ENCODE measurements at places on chromosomes 2 and 18.

- DNase-seq, result no peak
Measured at GRCh38 chr2:44542520-44542919, 180.8 kb downstream of the CAMKMT start.

- no peak for DNase-seq
Measured at GRCh38 chr2:33267756-33268155, 208.7 kb upstream of the RASGRP3 start.

GRCh38 chr18:48806551-48807261 is 144.1 kb downstream of the SMAD7 start:
- DNase-seq, result no peak

DNA sequence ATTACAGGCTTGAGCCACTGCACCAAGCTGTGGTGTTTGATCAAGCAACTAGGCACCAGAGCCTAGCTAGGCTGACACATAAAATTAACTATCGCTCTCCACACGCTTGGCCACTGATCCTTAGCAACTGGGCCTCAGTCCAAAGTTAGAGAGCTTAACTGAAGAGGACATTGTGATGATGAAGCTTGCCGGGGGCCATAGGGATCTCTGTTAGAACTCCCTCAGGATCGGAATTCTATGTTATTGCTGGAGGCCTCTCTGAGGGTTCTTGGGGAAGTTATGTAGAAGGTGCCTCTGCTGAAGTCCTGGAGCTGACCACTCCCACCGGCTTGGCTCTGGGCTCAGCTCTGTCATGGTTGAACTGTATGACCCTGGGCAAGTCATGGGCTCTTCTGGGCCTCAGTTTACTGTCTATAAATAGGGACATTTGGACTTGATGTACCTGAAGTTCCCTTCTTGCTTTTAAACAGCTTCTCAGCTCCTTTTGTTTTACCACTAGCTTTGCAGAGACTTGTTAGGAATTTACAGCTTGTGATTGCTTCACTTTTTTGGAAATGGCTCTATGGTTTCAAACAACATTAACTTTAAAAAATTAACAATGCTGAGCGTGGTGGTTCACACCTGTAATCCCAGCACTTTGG is 44.1 kb downstream of the GATA6 start:
- DNase-seq, result no peak

DNA sequence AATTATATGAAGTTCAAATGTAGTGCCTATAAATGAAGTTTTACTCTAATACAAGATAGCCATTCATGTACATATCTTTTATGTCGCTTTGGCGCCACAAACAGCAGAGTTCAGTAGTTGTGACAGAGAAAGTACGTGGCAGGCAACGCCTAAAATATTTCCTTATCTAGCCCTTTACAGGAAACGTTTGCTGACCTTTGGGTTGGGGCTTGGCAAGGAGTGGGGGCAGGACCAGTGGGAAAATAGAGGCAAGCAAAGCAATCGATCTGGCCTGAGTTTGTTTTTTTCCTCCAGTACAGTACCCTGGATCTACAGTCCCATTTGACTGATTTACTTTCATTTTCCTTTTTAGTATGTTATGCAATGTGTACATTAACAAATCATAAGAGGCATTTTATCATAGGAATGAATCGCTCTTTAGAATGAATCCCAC is 13.1 kb downstream of the CCDC68 start:
- DNase-seq, result no peak

DNA sequence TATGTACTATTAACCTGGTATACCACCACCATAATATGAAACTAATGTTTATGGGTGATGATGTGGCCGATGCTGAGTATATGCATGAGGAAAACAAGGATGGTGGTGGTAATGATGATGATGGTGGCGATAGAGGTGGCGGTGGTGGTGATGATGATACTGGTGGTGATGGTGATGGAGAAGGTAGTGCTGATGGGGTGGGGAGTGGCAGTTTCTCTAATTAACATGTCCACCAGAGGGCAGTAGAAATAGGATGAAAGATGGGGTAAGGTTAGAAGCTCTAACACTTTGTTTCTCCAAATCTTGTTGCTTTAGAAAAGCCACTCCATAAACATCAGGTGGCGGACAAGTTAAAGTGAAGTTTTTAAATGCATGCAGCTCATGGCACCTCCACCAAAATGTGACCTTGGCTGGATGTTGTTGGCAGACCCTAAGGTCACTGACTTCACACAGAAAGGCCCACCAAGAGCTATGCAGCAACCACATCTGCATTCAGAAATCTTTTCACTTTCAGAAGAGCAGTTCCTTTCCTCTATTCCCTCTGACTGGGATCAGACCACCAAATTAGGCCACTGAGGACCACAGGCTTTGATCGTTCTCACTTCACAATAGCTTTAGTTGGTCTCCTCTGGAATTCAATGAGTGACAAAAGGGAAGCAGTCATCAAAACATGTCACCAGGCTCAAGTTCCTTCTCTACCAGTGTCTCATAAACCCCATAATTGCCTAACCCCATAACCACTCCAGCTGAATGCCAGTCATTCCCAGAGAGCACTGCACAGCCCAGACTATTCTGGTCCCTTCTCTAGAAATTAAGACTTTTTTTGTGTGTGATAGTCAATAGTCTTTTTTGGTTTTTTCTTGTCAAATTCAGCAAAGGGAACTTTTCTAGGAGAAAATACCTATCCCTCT is 7.5 kb upstream of the BCL11A start:
- no peak for DNase-seq

DNA sequence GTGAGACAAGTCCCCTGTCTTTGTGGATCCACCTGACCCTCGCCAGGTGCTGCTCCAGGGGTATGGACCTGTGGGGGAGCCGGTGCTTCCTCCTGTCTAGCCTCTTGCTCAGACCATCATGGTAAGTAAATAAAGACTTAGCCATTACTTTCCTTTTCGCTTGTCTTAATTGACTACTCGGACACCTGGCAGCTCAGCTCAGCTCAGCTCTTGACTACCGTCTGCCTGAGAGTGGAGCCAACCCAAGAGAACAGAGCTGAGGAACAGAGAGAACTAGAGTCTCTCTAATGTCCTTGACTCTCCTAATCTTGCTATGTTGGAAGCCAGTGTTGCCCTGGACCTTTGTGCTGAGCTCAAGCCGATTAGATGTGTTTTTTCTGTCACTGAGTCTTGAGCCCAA is 170.3 kb upstream of the CXCR4 start:
- DNase-seq, result no peak

- DNase-seq, result no peak
Measured at GRCh38 chr2:54610700-54611099, 112.8 kb upstream of the EML6 start.

- no peak for DNase-seq
Measured at GRCh38 chr2:57218206-57218605, 828.4 kb upstream of the VRK2 start.

- DNase-seq, result no peak
Measured at GRCh38 chr18:61771861-61772260, 120.9 kb downstream of the RNF152 start.

DNA sequence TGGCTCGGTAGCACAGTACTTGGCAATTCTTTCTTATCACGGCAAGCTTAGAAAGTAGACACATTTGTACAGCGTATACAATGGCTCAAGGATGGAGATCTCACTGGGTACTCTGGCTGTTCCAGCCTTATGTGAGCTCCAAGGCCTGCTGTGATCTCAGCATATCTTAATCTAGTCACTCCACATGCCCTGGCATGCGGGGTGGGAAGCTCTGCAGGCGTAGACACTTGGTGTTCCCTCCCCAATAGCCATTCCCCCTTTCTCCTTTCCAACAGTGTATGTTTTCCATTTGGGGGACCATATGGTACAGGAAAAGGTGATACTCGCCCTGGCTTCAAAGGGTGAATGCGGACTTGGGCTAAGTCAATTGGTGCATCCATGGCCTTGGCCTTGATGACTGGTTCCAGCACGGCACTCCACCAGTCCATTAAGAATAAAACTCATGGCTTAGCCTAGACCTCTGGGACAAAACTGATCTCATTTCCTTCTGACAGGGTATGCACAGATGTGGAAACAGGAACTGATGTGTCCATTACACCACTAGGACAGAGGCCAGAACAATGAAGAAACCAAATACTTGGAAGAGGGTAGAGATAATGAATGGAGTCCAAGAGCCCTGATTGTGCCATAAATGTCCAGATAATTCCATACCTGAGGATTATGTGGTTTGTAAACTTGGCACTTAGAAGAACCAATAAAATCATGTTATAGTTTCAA is 28.4 kb downstream of the TGIF1 start:
- DNase-seq, result no peak

DNA sequence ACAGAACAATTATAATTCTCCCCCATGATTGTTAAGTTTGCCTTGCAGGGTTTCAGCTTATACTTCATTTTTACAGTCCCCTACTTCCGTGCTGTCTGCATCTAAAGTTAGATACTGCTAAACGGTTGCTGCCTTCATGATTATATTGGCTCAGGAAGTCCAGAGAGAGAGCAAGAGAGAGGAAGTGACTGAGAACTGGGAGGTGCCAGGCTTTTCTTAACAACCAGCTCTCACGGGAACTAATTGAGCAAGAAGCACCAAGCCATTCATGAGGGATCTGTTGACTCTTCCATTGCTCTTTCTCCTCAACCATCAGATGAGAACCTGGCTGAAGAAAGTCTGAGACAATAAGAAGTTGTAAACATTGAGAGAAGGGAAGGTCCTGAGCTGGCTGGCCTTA is 125.5 kb upstream of the SIX2 start:
- no peak for DNase-seq

- no peak for DNase-seq
Measured at GRCh38 chr2:112776113-112776512, 8.2 kb downstream of the IL1A start.

- no peak for DNase-seq
Measured at GRCh38 chr2:144151405-144151804, 368.5 kb downstream of the ZEB2 start.

- no peak for DNase-seq
Measured at GRCh38 chr2:102782933-102783332, 21.1 kb downstream of the TMEM182 start.

DNA sequence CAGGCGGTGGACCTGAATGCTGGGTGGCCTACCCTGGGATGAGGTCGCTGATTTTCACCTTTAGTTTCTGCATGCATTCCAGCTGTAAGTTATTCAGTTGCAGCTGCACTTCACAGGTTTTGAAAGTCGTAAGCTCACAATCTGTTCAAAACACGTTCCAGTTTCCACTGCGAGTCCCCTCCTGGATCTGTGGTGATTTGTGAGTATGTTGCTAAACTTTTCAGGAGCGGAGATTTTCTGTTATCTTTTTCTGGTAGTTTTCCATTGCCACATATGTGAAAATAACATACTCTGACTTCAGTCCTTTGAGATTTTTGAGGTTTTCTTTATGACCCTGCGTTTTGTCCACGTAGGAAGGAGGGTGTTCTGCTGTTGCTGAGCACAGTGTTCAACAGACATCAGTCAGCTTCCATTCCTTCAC is 102.1 kb downstream of the SNTG2 start:
- no peak for DNase-seq

DNA sequence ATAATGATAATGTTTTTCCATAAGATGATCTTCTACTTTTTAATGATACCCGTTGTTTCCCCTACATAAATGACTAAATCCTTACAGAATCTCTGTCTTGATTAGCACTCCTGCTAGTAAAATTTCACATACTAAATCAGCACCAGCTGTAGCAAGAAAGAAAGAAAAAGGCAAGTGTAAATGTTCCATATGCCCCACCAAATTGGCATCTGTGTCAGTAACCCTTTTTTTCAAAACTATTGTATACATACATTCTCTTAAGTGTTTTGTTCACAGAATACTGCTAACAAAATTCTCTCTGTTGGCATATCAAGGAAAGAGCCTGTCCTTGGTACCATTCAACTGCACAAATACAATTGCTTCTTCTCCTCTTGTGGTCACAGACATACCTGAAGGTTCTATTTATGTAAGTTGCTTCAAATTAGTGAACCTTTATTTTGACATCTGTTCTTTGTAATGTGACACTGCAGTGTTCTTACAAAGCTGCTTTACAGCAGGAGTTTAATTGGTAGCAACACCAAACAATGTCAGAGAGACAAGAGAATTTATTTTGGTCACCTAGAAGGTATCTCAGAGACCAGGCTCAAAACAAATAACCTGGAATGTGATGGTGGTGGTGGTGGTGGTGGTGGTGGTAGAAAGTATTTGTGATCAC is 641.9 kb downstream of the ZEB2 start:
- no peak for DNase-seq

DNA sequence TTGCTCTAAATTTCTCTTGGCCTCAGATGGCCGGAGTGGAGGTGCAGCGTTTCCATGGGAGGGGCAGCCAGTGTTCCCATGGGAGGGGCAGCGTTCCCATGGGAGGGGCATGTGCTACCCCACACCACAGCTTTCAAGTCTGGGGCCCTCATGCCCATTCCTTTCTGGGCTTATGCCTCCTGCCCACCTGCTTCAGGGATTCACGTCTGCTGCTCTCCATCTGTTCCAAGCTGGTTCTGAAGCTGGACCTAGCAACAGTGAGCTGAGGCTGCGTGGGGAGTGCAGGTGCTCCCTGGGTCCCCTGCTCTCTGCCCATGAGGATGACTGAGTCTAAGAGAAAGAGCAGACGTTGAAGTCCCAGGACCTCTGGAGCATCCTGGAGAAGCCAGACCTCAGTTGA is 243.1 kb upstream of the PXDN start:
- DNase-seq, result no peak

GRCh38 chr2:65415091-65415490 is 17.3 kb downstream of the SPRED2 start:
- no peak for DNase-seq

GRCh38 chr2:675460-675859 is 1.7 kb downstream of the TMEM18 start:
- no peak for DNase-seq

- DNase-seq, result no peak
Measured at GRCh38 chr2:37614061-37614738, 57.2 kb downstream of the CDC42EP3 start.

- DNase-seq, result no peak
Measured at GRCh38 chr2:179444056-179444455, 179.4 kb upstream of the SESTD1 start.

GRCh38 chr2:97919858-97920257 is 75.9 kb downstream of the TMEM131 start:
- no peak for DNase-seq

DNA sequence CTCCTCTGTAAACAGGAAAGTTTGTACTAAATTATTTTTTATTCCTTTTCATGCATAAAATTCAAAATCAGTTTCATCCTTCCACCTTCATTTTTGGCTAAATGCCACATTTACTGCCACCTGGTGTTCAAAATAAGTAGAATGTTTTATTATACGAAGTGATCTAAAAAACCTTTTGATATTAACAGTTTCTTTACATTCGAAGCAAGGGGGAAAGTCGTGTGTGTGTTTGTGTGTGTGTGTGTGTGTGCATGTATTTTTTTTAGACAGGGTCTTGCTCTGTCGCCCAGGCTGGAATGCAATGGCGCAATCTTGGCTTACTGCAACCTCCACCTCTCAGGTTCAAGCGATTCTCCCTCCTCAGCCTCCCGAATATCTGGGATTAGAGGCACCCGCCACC is 9.0 kb upstream of the SCN9A start:
- no peak for DNase-seq

DNA sequence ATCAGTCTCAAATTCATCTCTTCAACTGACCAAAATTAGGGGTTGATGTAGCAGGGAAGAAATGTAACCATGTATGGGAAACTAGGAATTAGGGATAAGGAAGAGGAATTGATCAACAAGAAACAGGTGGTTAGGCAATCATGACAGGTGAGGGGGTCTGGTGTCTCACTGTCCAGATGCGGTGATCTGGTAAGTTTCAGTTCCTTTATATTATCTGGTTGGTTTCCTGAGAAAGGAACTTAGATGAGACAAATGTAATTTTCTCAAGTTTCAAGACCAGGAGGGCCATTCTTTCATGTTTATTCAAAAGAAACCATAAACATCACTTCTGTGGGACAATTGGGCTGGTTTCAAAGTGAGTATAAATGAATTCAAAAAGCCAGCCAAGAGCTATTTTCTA is 306.2 kb upstream of the KCNJ3 start:
- no peak for DNase-seq
